ENCODE measurements at places on chromosomes 5 and 9.

- DNase-seq = no peak
These were observed 179.0 kb upstream of the PITX1 start for GRCh38 chr5:135213027-135213386.

GRCh38 chr9:34990908-34991606 is 1.5 kb downstream of the DNAJB5 start:
- no peak for DNase-seq

DNA sequence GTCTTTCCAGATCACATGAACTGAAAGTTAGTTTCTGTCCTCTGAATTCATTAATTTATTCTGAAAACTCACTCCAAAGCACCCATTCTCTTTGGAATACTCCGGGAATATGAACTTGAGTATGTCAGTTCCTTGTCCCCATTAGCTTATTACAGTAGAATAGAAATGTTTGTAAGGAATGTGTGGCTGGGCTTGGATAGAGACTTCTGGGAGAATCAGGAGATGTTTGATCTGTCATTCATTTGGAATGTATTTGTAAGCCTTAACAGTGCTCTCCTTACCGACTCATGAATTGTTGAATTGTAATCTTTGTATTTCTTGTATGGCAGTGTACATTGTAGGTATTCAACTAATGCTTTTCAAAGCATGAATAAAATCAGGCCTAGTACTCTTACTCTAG is 548.4 kb downstream of the LRRC70 start:
- DNase-seq = no peak

DNA sequence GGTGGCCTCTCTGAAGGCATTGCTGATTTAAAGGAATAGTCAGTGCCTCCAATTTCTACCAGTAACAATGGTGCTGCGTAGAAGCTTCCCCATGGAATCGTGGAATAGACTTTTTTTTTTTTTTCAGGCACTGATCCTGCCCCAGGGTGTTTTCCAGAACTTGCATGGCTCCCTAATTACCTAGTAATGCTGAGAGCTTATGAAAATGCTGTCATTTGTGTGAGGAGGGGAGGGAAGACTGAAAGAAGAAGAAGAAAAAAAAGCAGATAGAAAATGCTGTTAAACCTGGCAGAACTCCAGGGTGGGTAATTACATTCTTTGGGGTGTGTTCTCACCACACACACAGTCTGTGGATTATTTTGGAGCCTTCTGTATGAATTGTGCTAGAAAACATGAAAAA is 4.8 kb upstream of the GRIA1 start:
- DNase-seq = no peak

- DNase-seq = no peak
These were observed 202.5 kb upstream of the GAS1 start for GRCh38 chr9:87149799-87150198.

GRCh38 chr9:100167915-100168654 is 69.0 kb downstream of the INVS start:
- DNase-seq = no peak
